HFF-Myc (cell line): ENCODE measurements at places on chromosomes 1 and 21.

- no peak for DNase-seq
Observed at GRCh38 chr1:21350202-21350885, 60.1 kb upstream of the ECE1 start.

- DNase-seq, result no peak
Observed at GRCh38 chr1:163655565-163655964, 333.8 kb downstream of the NUF2 start.

- no peak for DNase-seq
Observed at GRCh38 chr1:41518471-41518870, 34.0 kb upstream of the EDN2 start.

GRCh38 chr1:27138368-27138767, 16.6 kb downstream of the SLC9A1 start:
- DNase-seq, result no peak

- DNase-seq, result no peak
Observed at GRCh38 chr1:31734582-31735107, 29.5 kb downstream of the ADGRB2 start.

DNA sequence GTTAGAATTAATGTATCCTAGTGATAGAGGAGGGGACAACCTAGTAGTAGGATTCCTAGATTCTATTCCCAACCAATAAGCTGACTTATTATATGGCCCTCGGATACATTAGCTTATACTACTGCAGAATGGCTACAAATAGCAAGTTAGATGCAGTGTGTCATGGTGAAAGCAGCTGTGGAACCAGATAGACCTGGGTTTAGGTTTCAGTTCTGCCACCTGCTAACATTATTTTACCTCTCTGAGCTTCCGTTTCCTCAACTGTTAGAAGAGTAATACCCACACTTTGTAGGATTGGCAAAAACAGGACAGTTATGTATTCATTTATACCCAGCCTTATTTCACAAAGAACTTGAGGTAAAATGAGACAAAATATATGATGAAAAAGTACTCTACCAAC, 21.6 kb upstream of the MAGOH start:
- DNase-seq, result no peak

- DNase-seq, result no peak
Observed at GRCh38 chr1:197195100-197195499, 48.6 kb upstream of the ASPM start.

GRCh38 chr1:183872403-183872802, 67.5 kb downstream of the RGL1 start:
- no peak for DNase-seq

DNA sequence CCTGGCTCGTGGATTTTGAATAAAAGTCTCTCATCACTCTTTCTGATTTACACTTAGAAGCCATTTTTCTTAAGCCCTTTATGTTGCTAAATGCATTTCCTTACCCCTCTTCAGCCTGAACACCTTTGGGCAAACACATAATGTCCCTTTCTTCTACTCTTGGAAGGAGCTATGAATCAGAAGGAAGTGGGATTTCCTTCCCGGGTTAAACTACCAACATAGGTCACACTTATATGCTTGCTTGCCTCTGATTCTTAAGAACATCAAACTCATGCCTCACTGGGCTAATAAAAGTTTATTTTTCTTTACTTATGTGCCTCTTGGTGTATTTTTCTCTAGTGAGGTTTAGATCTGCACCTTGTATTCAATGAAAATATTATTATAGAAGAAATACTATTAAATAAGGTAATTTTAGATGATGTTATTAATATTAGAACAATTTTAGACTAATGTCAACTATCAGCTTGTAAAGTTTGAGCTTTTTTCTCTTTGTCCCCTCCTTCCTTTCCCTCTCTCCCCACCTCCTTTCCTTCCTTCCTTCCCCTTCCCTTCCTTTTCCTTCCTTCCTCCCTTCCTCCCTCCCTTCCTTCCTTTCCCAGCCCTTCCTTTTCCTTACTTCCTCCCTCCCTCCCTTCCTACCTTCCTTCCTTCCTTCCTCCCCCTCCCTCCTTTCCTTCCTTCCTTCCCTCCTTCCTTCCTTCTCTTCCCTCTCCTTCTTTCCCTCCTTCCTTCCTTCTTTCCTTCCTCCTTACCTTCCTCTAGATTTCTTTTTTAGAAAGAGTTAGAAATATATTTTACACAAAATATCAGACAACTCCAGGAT, 66.5 kb upstream of the KCNJ6 start:
- no peak for DNase-seq

DNA sequence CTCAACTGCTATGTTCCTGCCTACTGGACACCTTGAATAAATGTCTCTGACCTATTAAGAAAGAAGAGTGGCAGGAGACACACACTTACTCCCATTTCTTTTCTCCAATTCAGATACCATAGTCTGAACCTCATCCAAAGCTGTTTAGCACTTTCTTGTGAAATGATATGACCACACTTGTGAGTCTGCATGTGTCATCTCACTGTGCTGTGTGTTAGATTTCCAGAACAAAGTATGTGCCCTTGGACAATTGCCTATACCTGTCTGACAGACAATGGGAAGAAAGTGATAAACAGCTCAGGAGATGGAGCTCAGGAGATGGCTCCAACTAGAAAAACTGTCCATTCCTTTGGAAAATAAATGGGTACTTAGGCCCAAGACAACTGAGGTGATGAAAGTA, 48.4 kb downstream of the USP48 start:
- no peak for DNase-seq

GRCh38 chr1:214332946-214333798, 52.2 kb downstream of the SMYD2 start:
- peak; percentile 30 for DNase-seq

- peak; percentile 38 for DNase-seq
Observed at GRCh38 chr1:45512641-45513054, 9.0 kb downstream of the PRDX1 start.

- DNase-seq, result no peak
Observed at GRCh38 chr1:55535724-55536544, 320.8 kb upstream of the USP24 start.

DNA sequence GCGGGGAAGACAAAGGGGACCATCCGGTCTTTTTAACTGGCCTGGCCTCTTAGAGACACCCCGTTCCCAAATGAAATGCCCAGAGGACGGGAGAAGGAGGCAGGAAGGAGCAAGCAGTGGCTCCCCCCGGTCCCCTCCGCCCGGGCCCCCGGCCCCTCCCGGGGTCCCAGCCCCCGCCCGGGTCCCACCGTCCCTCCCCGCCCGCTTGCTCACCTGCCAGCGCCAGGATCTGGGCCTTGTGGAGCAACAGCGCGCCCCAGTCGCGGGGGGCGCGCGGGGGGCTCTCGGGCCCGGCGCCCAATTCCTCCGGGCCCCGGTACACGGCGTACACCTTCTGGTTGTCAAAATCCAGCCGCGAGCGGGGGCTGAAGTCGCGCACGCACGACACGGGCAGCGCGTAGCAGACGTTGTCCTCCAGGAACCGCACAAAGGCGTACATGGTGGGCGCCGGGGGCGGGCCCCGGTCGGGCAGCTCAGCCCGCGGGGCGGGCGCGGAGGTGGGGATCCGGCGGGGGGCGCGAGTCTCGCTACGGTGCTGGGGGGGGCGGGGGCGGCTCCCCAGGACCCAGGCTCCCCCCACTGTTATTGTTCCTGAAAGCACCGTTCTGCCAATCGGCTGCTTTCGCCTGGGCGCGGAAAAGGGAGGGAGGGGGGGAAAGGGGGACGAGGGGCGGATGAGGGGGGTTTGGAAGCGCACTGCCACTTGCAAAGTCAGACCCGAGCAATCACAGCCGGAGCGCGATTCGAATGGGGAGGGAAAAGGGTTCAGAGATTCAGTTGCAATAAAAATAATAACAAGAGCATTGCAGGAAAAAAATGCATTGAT, at the start of gene BEND5:
TSS of gene BEND5 (minus strand) at position 499 of the 826 bp plus-strand sequence. CDS start at position 439, 60 bp downstream.
- no peak for DNase-seq

- DNase-seq, result no peak
Observed at GRCh38 chr1:35030756-35031446, 844 bp downstream of the ZMYM6 start.

GRCh38 chr1:23809751-23810171, 9.2 kb upstream of the GALE start:
- no peak for DNase-seq

- no peak for DNase-seq
Observed at GRCh38 chr1:46062651-46063319, 69.6 kb downstream of the PIK3R3 start.

GRCh38 chr1:154994591-154994990, 1.2 kb downstream of the LENEP start:
- DNase-seq, result no peak

- no peak for DNase-seq
Observed at GRCh38 chr1:8431019-8431418, 113.1 kb downstream of the SLC45A1 start.
